ENCODE measurements at places on chromosomes 5 and 9.

DNA sequence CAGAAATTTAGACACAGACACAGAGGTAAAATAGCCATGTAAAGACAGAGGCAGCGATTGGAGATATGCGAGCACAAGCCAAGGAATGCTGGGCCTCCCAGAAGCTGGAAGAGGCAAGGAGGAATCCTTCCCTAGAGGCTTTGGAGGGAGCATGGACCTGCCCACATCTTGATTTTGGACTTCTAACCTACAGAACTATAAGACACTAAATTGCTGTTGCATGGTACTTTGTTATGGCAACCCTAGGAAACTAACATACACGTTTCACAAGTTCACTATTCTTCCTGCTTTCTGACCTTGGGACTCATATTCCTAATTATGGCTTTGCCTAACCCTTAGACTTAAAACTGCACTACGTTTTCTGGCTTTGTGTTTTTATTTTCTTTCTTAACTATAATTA is 4.6 kb upstream of the LURAP1L start:
- DNase-seq = no peak

DNA sequence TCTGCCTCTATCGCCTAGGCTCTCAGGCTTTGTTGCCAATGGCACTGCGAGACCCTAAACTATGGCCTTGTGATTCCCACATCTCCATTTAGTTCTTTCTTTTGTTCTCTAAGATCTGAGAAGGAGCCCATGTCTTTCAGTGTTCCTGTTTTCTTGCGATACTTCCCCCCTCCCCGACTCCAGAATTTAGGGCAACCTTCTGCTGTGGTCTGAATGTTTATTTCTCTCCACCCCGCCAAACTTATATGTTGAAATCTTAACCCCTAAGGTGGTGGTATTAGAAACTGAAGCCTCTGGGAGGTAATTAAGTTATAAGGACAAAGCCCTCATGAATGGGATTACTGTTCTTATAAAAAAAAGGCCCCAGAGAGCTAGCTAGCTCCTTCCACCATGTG is 6.4 kb downstream of the TMC1 start:
- no peak for DNase-seq

- DNase-seq = no peak
Observed at GRCh38 chr9:107938801-107939386, 449.3 kb upstream of the KLF4 start.

DNA sequence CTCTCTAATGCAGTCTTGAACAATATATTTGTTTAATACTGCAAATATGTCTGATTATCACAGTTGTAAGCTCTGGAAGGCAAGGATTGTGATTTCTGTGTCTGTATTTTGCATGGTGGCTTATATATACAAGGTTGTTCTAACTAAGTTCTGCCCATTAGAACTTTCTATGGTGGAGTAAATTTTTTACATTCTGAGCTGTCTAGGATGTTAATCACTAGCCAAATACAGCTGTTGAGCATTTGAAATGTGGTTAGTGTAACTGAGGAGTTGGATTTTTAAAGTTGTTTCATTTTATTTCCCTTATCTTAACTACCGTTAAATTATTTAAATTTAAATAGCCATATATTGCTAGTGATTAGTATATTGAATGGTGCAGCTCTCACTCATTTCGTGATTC is 64.3 kb upstream of the DMRTA1 start:
- no peak for DNase-seq

GRCh38 chr9:110947491-110948044 is 90.7 kb downstream of the LPAR1 start:
- no peak for DNase-seq

DNA sequence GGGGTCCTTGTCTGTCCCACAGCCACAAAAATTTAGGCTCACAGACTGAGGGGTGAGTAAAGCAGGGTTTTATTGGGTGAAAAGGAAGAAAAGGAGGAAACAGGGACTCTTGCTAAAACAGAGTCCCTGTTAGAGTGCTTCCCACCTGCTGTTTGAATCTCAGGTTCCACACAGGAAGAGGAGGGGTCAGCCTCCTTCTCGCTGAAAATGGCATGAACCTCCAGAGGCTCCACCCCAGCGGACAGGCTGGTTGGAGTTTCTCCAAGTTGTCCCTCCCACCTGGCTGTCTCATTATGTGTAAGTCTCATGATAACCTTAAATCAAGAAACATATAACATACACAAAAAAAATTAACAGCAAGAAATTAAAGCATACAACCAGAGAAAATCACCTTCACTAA is 28.3 kb upstream of the UHRF2 start:
- no peak for DNase-seq

DNA sequence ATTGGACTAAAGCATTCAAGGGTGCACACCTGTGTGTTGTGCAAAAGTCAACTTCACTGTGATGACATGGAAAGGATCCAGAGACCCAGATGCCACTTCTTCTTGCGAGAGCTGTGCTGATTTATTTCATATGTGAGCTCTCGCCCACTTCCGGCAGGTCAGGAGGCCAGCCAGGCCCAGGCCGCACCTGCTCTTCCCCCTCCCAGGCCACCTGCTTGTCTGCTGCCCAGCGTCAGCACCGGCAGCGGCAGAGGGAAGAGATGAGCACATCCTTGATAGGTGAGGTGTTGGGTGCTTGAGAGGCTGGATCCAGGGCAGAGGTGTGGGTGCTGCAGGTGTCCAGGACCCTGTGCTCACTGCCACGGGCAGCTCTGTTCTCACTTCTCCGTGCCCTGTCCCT is 242.9 kb downstream of the FANCC start:
- no peak for DNase-seq

- DNase-seq = no peak
Observed at GRCh38 chr9:90632647-90633207, 9.9 kb downstream of the DIRAS2 start.

- DNase-seq = no peak
Observed at GRCh38 chr5:38807570-38808483, 38.0 kb upstream of the OSMR start.

DNA sequence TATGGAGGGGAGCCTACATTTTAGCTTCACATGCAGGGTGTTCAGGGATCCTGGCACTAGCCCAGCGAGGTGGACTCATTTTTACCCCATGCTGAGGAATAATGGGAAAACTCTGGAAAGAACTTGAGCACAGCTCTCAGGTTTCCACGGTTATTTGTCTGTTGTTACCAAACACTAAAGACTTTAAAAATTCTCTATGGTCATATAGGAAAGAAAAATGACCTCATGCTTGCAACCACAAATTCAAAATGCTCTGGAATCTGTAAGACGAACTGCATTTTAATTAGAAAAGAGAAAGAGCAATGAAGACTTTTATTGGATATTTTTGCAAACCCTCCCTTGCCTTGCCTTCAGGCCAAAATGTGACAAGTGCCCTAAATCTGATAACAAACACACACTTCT is 606.9 kb downstream of the EBF1 start:
- DNase-seq = no peak

GRCh38 chr5:27312291-27312893 is 274.0 kb upstream of the CDH9 start:
- DNase-seq = no peak

GRCh38 chr5:136590581-136590980 is 225.2 kb upstream of the TRPC7 start:
- no peak for DNase-seq

GRCh38 chr9:114002986-114003350 is 75.1 kb downstream of the AMBP start:
- no peak for DNase-seq

All from ovary (tissue), 10 donors.